Hair follicle dermal papilla cell (primary cell): ENCODE measurements at places on chromosomes 7 and 10. TPM values are rescaled to one million over a fixed set of nuclear protein-coding genes. Genes with fewer than 3 reads are reported as not detected.

Gene HOXA7
- total RNA-seq: not detected in 2 replicates

Gene PIP4K2A
- total RNA-seq: 28.9 and 39.3 TPM in 2 replicates

Gene CPN1
- not detected in 2 replicates for total RNA-seq

Gene SFTPA1
- not detected in 2 replicates for total RNA-seq

Gene TEX36
- 0.24 and 0.32 TPM in 2 replicates for total RNA-seq

Gene ADAMTS14
- total RNA-seq: 12.4 and 15.6 TPM in 2 replicates

Gene HYAL4
- total RNA-seq: not detected in 2 replicates

Gene WAC
- 85.6 and 89.6 TPM in 2 replicates for total RNA-seq

Gene EPHA1
- not detected in 2 replicates for total RNA-seq

Gene ERCC6
- 34.9 and 38.5 TPM in 2 replicates for total RNA-seq

Gene RNF32
- 1.8 and 1.9 TPM in 2 replicates for total RNA-seq

Gene SMIM30
- total RNA-seq: 42.7 and 69.6 TPM in 2 replicates

Gene CTNNA3
- total RNA-seq: under 0.01 and 0.24 TPM in 2 replicates

Gene UCMA
- total RNA-seq: not detected in 2 replicates

Gene C10orf67
- total RNA-seq: 0.12 and 0.16 TPM in 2 replicates

Gene SPDYE6
- not detected in 2 replicates for total RNA-seq

Gene HDAC9
- total RNA-seq: 13.0 and 16.4 TPM in 2 replicates

Gene AEBP1
- 272 and 309 TPM in 2 replicates for total RNA-seq

Gene STRIP2
- 1.5 TPM in 2 replicates for total RNA-seq

Gene ASZ1
- not detected in 2 replicates for total RNA-seq

Gene GPR26
- not detected in 2 replicates for total RNA-seq

Gene CHPF2
- 94.7 and 105 TPM in 2 replicates for total RNA-seq

Gene OR2A7
- 1.1 and 1.3 TPM in 2 replicates for total RNA-seq

Gene CDH23
- total RNA-seq: 0.24 and 0.49 TPM in 2 replicates

Gene CFAP43
- 0.32 and 0.36 TPM in 2 replicates for total RNA-seq

Gene TECTB
- not detected in 2 replicates for total RNA-seq

Gene MLLT10
- total RNA-seq: 45.3 TPM in 2 replicates

Gene DEPP1
- total RNA-seq: 24.9 and 35.7 TPM in 2 replicates

Gene CLRN3
- not detected in 2 replicates for total RNA-seq

Gene MLXIPL
- not detected in 2 replicates for total RNA-seq

Gene GIMAP1
- 0.16 TPM in 1 of 2 replicates, not detected in the other for total RNA-seq

Gene BICC1
- total RNA-seq: 143 and 189 TPM in 2 replicates

Gene BZW2
- 40.6 and 41.1 TPM in 2 replicates for total RNA-seq

Gene AGR2
- total RNA-seq: not detected in 2 replicates

Gene HPSE2
- total RNA-seq: 0.12 and 0.32 TPM in 2 replicates

Gene INA
- total RNA-seq: 12.8 and 13.0 TPM in 2 replicates

Gene HGF
- total RNA-seq: 1.8 and 4.5 TPM in 2 replicates

Gene SFRP4
- total RNA-seq: 0.16 and 0.36 TPM in 2 replicates

Gene CHRM2
- 0.16 TPM in 1 of 2 replicates, not detected in the other for total RNA-seq

Gene EN2
- not detected in 2 replicates for total RNA-seq

Gene PARD3
- 37.4 and 45.8 TPM in 2 replicates for total RNA-seq

Gene KCNIP2
- total RNA-seq: 1.6 and 1.7 TPM in 2 replicates

Gene CREB5
- 1.2 and 2.9 TPM in 2 replicates for total RNA-seq

Gene SMC3
- 16.1 and 16.8 TPM in 2 replicates for total RNA-seq
